ENCODE measurements at places on chromosomes 13 and 19.

DNA sequence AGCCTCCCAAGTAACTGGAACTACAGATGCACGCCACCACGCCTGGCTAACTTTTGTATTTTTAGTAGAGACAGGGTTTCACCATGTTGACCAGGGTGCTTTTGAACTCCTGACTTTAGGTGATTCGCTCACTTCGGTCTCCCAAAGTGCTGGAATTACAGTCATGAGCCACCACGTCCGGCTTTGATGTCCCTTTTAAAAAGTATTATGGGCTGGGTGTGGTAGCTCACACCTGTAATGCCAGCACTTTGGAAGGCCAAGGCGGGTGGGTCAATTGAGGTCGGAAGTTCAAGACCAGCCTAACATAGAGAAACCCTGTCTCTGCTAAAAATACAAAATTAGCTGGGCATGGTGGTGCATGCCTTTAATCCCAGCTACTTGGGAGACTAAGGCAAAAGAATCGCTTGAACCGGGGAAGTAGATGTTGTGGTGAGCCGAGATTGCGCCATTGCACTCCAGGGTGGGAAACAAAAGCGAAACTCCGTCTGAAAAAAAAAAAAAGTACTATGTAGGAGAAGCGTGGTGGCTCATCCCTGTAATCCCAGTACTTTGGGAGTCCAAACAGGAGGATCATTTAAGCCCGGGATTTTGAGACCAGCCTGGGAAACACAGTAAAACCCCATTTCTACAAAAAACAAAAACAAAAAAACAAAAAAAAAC lies 22.8 kb upstream of the ERVV-1 start:
- no peak for DNase-seq

GRCh38 chr13:35711909-35712308 lies 235.4 kb upstream of the MAB21L1 start:
- no peak for DNase-seq

GRCh38 chr19:15897738-15898276 lies at the start of gene CYP4F2:
Gene CYP4F2, minus strand, starts transcription at chr19:15898074. Its CDS starts 463 bp downstream, at chr19:15897611.
- no peak for DNase-seq

DNA sequence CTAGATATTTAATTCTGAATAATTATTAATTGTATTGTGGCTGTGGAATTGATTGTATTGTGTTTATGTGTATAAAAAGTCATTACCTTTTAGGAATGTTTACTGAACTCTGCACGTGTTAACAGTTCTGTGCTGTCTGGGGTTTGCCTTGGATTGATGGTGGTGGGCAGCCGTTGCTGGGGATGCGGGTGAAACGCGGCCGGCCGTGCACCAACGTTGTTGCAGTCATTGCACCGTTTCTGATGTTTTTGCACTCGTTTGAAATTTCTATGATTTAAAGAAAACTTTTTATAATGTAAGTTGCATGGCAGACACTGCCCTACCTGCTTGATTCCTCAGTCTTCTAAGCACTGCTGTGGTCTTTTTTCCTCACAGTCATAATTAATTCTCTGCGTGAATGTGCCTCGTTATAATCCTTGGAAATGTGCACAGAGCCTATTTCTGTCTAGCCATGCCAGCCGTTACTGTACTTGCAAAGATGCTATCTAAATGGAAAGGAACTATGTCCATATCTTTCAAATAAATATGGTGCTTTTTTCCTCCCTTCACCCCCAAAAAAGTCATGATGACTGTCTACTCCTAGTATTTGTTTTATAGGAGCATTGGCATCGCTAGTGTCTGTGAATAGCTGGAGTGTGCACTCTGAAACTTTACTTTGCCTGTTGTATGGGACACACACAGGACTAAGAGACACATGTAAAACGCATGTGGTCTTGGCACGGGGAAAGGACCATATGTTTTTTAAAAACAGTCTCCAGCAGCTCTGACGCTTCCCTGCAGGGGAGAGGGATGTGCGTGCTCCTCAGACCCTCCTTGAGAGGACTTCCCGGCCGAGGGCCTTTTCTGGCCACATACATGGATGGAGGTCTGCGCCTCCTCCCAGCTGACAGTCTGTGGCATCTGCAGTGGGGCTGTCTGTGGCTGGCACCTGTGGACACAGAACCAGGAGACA lies 40.7 kb upstream of the MCF2L start:
- DNase-seq: no peak

DNA sequence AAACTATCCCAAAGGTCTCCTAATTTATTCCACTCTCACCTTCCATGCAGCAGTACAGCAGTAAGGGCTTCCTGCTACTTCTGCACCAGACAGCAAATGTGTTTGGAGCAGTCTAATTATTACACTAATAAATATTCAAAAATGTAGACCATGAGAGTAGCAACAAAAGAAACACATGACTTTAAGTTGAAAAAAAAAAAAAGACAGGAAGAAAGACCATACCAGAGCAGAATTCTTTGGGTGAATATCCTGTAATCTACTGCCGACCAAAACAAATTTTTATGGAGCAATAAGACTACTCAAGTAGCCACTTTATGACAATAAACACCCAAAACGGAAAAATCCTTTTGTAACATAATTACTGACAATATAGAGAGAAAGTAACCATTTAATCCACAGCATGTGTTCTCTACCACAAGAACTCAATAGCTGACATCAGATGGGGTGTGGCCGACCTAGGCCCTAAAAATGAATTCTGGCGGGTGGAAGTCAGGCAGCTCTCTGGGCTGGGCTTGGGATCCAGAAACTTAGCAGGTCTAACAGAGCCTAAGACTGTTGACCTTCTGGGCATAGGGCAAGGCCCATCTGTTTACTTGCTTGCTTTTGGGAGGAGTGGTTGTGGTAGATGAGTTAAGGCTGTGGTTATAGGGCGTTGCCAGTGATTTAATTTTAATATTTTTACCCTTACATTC lies 4.6 kb downstream of the KLF12 start:
- no peak for DNase-seq

DNA sequence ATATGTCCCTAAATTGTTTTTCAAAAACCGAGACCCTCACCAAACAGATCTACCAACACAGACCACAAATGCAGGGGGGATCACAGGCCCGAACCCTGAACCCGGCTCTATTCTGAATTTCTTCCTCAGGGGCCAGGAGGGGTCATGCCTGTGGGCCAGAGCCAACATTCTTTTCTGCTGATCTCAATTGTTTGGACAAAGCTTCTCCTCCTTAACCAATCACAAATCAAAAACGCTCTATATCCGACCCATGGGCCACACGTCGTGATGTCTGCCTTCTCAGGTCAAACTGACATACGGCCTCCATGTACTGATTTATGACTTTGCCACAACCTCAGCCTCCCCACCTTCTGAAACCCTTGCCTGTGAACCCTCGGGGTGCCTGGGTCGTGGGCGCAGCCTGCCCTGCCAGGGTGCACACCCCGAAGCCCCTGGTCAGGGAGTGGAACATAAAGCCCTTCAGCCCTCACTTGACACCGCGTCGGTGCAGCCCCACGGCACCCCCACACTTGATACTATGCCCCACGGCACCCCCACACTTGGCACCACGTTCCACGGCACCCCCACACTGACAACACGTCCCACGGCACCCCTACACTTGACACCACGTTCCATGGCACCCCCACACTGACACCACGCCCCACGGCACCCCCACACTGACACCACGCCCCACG lies 58.4 kb upstream of the C13orf46 start:
- DNase-seq: peak; percentile 79

GRCh38 chr19:35317464-35318043 lies 11.4 kb upstream of the CD22 start:
- no peak for DNase-seq

- DNase-seq: no peak
Measured at GRCh38 chr13:100957741-100958140, 283.1 kb upstream of the TMTC4 start.

DNA sequence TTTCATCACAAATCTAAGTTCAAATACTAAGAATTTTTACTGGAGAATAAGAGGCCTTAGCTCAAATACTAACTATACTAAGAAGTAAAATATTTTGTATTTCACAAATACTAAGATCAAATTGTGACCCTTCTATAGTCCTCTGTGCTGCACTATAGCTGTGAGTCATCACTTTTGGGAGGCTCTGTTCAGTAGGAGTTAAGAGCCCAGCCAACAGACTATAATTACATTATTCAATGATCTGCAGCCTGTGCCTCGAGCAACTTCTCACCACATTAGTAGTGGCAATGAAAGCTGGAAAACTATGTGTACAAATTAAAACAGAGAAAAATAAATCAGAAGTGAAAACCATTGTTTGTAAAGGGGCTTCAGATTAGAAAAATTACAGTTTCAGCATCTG lies 147.3 kb upstream of the GPC6 start:
- no peak for DNase-seq

DNA sequence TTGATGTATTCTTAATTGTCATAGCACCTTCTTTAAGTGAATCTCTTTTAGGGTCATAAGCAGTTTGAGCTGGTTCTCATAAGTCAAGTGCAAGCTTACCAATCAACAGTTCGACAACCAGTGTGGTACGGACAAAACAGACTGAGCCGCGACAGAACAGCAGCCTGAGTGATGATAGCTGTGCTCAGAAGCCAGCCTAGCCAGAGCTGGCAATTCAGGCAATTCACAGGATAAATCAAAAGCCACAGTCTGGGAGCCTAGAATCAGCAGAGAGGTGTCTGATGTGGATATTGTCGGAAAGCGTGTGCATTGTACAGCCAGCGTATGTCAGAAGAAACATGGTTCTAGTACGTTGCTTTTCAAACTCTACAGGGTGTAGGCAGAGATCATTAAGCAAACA lies 14.9 kb downstream of the UBE2L5 start:
- no peak for DNase-seq

DNA sequence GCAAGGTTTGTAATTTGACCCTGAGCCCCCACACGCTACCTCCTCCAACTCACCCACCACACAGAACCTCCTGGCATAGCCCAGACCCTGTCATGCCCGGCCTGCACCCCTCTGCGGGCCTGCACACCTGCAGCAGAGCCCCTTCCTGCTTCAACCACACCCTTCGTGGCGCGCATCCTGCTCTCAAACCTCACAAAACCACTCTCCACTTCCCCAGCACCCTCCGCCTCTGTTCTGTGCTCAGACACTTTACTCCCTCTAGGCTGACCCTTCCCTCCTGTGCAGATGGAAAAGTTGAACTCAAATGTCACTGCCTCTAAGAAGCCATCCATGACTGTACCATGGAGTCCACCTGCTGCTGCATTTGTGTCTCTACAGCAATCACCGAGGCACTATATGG lies 28.5 kb downstream of the FAAP24 start:
- no peak for DNase-seq

DNA sequence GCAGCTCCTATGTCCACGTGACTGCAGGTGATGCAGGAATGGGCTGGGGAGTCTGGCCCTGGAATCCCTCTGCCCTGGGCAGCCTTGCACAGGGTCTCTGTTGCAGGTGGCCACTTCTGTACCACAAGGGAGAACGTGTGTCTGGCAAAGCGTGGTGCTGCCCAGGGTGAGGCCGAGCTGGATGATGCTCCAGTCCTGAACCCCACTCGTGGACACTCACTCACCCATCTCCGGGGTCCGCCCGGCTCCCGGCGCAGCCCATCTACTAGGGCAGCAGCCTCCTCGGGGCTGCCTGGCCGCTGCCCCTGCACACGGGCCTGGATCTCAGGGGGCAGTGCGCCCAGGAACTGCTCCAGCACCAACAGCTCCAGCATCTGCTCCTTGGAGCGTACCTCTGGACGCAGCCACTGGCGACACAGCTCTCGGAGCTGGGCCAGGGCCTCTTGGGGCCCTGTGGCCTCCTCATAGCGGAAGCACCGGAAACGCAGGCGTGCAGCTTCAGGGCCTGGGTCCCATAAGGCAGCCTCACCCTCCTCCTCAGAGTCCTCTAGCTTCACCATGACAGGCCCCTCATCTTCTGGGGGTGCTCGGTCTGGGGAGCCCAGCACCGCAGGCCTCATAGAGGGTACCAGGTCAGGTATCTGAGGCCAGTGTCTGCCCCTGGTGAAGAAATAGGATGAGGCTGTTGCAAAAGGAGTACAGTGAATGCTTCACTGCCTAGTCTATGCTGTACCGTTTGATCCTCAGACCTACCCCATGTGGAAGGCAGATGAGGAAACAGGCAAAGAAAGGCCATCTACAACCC lies 2.2 kb downstream of the MZF1 start:
- DNase-seq: no peak

DNA sequence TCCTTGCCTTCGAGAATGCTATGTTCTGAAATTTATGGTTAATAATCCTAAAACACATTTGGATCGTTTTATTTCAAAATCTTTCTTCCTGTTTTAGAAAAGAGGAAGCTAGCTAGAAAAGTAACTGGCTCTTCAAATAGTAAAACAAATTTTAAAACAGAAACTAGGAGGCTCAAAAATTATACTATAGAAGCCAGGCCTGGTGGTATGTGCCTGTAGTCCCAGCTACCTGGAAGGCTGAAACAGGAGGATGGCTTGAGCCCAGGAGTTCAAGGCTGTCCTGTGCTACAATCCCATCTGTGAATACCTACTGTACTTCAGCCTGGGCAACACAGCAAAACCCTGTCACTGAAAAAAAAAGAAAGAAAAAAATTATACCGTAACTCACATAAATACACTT lies 57.9 kb downstream of the ELF1 start:
- DNase-seq: no peak

- no peak for DNase-seq
Measured at GRCh38 chr19:5628461-5628860, 5.6 kb downstream of the SAFB start.

GRCh38 chr19:54551293-54551692 lies 22.3 kb upstream of the LILRA2 start:
- DNase-seq: no peak

- DNase-seq: peak; percentile 1
Measured at GRCh38 chr13:97327506-97328221, 105.5 kb downstream of the MBNL2 start.

DNA sequence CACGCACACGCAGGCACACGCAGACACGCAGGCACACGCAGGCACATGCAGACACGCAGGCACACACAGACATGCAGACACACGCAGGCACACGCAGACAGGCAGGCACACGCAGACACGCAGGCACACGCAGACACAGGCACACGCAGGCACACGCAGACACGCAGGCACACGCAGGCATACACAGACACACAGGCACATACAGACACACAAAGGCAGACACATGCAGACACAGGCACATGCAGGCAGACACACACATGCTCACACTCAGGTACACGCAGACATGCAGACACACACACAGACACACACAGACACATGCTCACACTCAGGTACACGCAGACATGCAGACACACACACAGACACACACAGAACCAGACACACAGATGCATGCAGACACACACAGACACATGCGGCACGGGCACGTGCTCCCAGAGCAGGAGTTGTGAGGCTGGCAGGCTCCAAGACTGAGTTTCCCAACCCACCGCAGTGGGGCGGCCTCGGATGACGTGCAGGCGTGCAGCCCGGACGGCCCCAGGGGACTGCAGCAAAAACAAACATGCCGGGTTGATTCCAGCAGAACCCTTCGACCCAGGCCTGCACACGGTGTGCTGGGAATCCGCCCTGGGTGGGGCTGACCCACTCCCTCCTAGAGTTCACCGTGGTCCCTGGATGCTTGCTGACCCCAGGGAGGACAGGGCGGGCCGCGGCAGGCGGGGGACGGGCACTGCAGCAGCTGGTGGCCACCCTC lies 100.0 kb downstream of the GADD45B start:
- DNase-seq: no peak

GRCh38 chr13:30334663-30335386 lies 27.5 kb upstream of the KATNAL1 start:
- DNase-seq: peak; percentile 28

GRCh38 chr13:65339241-65339640 lies 1890.9 kb downstream of the PCDH9 start:
- no peak for DNase-seq

Measured in kidney tubule cell (primary cell).